Right ventricle myocardium superior (tissue), 1 donor: ENCODE measurements at places on chromosomes 3 and 15. TPM values are rescaled to one million over a fixed set of nuclear protein-coding genes. Genes with fewer than 3 reads are reported as not detected.

Gene CORO2B
- 6.6 TPM for total RNA-seq

Gene AP3B2
- total RNA-seq, result 1.7 TPM

Gene ESYT3
- 0.65 TPM for total RNA-seq

Gene DNAJA4
- 79.9 TPM for total RNA-seq

DNA sequence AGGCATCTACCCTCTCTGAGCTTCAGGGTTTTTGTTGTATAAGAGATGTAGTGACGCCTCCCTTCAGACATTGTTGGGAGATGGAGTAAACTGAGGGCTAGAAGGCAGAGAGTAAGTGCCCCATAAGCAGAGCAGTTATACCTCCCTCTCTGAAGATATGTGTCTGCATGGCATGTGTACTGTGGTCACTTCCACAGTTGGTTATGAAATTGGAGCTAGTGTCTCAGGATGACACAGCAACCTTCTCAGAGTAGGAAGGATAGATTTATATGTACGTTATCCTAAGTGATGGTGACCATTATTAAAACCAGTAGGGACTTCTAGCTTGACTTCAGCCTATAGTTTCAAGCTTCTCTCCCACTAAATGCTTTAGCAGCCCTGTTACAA, 17.9 kb downstream of the PXK start:
- no peak for DNase-seq

DNA sequence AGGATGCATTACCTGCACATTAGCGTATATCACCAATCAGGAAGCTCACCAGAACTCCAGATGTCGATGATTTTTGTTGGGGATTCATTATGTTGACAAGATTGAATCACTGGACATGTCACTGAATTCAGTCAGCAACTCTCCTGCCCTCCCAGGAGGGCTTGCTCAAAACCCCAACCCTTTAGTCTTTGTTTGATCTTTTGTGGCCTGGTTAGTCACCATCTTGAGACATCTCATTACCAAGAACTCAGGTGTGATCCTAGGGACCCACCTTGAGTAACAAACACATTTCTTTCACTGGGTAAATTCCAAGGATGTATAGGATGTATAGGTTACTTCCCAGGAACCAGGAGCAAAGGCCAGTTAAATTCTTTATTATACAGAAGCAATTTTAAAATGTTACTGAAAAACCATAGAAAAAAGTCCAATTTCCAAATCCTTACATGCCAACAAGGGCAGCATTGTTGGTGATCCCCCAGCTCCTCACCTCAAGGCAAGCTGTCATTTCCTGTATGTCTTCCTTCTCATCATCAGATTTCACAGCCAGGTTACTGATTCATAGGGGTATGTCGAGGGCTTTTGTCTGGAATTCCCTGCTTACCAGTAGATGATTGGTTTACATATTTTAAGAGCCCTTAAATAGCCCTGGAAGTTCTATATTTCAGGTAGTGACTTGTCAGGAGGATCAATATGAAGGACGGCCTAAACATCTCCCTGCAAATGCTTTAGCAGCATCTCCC, 11.7 kb downstream of the SNRPN start:
- DNase-seq, result no peak

- no peak for DNase-seq
Observed at GRCh38 chr3:171267104-171267503, 193.1 kb downstream of the TNIK start.

- no peak for DNase-seq
Observed at GRCh38 chr3:61858054-61858453, 296.7 kb downstream of the PTPRG start.
